ENCODE measurements at places on chromosomes 7 and 10.

- no peak for DNase-seq
These were observed 36.5 kb downstream of the KMT2E start for GRCh38 chr7:105050493-105050892.

- DNase-seq: peak; percentile 50
These were observed 18.5 kb upstream of the ACBD5 start for GRCh38 chr10:27258838-27259812.

DNA sequence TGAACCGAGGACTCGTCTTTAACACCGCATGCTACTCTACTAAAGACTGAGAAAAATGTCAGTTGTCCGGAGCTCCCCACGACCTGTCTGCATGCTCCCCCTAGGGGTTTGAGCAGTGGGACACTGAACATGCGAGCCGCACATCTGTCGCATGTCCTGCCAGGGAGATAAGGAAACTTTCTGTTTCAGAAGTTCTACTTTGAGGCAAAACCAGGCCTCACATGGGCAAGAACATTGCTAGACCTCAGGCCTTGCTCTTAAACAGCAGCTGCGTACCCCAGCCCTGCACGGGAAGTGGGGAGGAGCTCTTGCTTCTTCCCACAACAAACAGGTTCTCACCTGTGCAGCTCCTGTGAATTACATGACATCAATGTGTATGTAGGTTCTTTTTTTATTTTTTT lies 30.3 kb upstream of the HERPUD2 start:
- DNase-seq: no peak

DNA sequence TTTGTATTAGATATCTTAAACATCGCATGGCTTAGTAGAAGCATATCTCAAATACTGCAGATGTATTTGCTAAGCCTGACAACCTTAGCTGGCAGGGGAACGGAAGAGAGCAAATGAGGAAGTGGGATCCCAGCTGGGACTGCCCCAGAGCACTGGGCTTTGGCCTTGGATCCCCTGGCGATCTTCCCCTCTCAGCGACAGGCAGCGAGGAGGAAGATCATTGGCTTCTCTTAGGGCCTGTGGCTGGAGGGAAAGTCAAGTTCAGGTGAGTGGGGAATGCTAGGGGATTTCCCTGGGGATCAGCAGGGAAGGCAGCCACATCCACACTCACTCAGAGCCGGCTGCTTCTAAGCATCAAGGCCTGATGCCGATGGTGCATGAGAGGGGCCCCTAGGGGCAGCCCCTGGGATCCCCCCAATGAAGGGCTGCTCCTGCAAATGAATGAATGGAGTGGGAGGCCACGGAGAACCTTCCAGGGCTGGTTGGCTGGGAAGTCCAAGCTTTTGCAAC lies 42.0 kb downstream of the LYZL2 start:
- DNase-seq: no peak

GRCh38 chr7:16320099-16320660 lies 101.2 kb downstream of the CRPPA start:
- DNase-seq: no peak

DNA sequence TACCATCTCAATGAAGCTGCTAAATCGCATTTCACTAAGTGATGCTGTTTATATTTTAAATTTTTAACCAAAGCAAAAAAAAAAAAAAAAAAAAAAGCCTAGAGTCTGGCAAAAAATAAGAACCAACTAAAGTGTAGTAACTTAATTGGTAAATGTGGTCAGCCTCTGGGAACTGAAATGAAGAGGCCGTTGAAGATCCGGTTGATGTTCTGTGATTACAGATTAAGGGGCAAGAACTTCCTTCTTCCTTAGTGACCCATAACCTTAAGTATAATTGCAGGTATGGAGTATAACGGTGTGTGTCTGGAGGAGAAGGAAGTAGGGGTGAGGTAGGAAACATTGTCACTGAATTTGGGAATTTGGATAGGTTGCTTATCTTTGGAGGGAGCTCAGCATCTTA lies 7.7 kb upstream of the SRGN start:
- DNase-seq: no peak

- no peak for DNase-seq
These were observed 161.6 kb downstream of the PARD3 start for GRCh38 chr10:34653530-34653929.

DNA sequence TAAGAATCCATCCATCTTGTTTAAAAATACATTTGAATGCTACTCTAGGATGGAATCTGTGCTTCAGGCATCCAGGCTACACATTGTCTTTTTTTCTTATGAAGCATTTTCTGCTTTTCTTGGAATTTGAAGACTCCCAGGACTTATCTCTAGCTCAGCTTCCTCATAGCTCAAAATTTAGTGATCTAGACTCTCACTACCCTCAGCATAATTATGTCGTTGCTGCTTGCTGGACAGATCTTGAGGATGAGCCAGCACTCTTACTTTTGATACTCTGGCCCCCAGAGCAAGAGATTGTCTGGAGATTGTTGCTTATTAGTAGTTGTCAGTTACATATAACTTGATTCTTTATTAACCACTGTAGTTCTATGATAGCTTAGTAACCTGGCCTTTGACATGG lies 83.3 kb upstream of the FGL2 start:
- DNase-seq: no peak

Measured in ELF-1 (cell line).